Stimulated activated CD4-positive, alpha-beta T cell treated with anti-CD3 and anti-CD28 coated beads, Interleukin-15, amount 100 ng/mL, for 48 hours (primary cell): ENCODE measurements at places on chromosomes 13 and 19.
A peak's percentile ranks its signal among the peaks of the same experiment; 100 is the strongest.

DNA sequence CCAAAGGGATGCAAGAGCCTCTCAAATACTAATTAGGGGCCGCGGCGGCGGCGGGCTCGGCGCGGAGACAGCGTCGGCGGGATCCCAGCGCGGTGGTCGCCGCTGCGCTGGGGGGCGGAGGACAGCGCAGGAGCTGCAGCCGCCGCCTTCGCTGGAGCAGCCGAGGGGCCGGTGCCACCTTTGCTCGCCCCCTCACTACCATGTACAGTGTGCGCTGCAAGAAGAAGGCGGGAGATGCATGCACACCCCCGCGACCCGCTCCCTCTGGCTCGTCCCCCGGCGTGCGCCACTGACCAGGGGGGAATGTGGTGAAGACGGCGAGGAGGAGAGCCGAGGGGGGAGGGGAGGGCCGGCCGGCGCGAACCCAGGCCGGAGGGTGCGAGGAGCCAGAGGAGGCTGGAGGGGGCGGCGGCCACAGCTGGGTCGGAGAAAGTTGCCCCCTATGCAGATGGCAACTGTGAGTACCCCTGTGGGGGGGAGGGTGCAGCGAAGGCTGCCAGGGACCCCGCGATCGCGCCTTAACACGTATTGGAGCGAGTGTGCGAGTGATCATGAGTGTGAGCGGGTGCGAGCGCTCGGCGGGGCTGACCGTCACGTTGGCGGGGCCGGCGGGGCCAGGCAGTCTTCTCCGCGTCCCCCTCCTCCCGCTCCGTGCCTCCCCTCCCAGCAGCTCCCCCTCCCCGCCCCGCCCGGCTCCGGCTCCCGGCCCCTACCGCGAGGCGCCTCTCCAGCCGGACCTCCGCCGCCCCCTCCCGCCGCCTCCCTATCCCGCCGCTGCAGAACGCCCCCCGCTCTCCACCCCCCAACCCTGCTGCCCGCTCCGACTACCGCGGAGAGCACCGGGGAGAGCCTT is 808 bp downstream of the SLITRK5 start:
- no peak for DNase-seq

- no peak for DNase-seq
These were observed 278.6 kb upstream of the EDNRB start for GRCh38 chr13:78197231-78197630.

GRCh38 chr13:45269204-45269603 is 68.4 kb upstream of the KCTD4 start:
- DNase-seq = no peak

- no peak for DNase-seq
These were observed 25.8 kb downstream of the LACC1 start for GRCh38 chr13:43905435-43906031.

- no peak for DNase-seq
These were observed 90.2 kb downstream of the MAP4K1 start for GRCh38 chr19:38527466-38528136.

GRCh38 chr19:43265664-43266025 is 3.7 kb downstream of the PSG9 start:
- no peak for DNase-seq

DNA sequence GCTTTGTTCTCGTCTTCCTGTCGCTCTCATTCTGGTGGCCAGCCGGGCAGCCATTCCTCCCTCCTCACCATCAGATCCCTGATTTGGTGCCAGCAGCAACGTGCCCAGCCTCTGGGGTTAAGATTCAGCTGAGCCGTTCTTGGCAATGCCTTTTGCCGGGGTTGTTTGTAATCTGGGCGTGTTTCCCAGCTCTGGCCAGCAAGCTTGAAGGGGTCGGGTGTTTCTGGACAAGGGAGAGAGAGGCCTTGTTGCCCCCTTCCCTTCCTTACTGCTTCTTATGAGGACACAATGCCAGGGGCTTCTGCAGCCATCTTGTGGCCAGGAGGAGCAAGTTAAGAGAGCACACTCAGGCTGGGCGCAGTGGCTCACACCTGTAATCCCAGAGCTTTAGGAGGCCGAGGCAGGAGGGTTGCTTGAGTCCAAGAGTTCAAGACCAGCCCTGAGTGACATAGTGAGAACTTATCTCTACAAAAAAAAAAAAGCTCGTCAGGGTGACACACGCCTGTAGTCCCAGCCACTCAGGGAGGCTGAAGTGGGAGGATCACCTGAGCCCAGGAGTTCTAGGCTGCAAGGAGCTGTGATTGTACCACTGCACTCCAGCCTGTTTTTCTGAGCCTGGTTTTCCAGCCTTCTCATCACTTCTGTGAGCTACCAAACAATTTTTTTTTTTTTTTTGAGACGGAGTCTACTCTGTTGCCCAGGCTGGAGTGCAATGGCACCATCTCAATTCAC is 10.7 kb upstream of the CRTC1 start:
- no peak for DNase-seq

- DNase-seq = no peak
These were observed 21.5 kb upstream of the SGCG start for GRCh38 chr13:23159205-23159759.

DNA sequence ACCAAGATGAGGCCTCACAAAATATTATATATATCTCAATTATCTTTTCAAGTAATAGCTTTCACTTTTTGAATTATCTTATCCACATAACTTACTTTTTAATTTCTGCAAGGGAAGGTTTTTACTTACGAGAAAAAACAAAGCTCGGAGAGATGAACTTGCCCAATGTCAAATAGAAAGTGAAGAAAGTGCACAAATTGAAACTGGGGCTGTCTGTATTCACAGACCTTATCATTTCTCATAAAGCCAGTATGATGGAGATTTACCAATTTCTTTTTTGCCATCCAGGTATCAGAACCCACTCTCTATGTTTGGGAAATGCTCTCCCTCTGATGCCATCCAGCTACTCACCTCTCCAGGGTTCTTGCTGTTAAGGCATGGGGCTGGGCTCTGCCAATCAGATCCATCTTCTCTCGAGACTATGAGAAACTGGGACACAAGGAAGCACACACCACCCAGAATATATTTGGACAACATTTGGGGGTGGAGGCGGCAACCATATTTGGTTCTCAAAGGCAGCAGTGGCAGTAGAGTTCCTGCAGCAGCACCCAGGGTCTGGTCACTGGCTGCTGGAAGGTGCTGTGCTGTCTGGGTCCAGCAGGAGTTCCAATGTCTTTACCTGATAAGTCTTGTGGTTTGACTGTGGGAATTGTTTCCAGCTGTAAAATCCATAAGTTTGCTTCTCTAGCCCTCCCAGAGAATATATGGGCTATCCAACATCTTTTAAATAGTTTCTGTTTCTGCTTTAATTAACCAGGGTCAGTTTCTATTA is 45.8 kb upstream of the SCEL start:
- no peak for DNase-seq

DNA sequence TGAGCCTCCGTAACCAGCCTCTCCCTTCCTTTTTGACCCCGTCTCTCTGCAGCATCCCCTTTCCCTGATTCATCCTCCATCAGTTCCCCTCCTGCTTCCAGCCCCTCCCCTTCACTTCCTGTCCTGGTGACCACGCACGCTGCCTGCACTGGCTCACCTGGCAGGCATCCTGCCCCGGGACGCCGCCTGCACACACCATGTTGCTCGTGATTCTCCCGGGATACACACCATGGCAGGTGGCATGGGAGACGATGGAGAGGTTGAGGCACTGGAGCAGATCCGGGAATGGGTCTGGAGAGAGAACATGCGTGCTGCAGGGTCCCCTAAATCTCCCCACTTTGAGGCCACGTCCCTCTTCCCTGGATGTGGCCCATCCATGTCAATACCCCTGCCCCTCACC is 4.2 kb downstream of the KLK12 start:
- DNase-seq = no peak

- no peak for DNase-seq
These were observed 150.6 kb downstream of the LHFPL6 start for GRCh38 chr13:39452417-39452816.

DNA sequence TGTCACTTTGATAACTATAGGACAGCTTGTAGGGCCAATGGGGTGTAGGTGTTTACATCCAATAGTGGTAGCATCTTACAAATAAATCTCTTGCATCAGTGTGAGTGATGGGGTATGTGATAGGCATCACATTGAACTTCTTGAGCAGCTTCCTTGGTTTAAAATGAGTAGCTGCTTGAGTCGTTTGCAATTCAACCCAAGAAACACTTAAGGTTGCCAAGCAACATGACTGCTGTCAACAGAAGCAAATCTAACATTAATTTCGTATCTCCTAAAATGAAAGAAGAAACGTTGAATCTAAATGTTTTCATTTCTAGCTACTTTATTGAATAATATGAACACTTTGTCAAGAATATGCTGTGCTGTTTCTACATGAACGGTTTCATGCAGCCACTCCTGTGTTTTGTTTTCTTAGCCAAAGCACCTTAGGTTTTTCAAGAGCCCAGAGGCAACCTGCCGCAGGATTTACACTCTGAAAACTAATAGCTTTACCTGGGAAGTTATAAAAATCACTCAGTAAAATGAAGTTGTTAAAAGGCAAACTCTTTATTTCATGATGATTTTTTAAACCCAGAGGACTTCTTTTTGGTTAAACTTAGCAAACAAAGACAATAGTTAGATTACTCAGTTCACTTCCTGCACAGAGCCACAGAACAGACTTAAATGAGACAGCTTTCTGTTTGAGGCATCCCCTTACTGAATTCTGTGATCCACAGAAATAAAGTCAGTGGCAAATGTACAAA is 305.2 kb downstream of the MTUS2 start:
- no peak for DNase-seq

- DNase-seq = peak; percentile 25
These were observed 24.2 kb downstream of the RANBP3 start for GRCh38 chr19:5953680-5954213.

DNA sequence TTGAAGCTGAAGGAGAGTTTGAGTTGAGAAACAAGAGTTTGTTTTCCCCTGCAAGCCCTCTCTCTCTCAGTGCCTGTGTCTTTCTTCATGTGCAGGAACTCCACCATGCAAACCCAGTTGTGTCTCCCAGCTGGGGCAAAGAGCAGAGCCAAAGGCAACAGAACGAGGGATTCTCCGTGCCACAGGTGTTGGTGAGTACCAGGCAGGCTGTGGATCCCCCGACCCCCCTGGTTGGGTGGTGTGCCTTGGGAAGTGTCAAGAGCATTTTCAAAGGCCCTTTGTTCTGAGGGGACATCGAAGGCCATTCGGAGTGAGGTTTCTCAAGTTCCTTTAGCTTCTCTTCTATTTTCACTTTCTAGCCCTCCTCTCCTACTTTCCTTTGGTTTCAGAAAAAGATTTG is 5.6 kb downstream of the ZNF333 start:
- DNase-seq = no peak

GRCh38 chr19:13104360-13104847 is 1.7 kb upstream of the LYL1 start:
- DNase-seq = peak; percentile 40

DNA sequence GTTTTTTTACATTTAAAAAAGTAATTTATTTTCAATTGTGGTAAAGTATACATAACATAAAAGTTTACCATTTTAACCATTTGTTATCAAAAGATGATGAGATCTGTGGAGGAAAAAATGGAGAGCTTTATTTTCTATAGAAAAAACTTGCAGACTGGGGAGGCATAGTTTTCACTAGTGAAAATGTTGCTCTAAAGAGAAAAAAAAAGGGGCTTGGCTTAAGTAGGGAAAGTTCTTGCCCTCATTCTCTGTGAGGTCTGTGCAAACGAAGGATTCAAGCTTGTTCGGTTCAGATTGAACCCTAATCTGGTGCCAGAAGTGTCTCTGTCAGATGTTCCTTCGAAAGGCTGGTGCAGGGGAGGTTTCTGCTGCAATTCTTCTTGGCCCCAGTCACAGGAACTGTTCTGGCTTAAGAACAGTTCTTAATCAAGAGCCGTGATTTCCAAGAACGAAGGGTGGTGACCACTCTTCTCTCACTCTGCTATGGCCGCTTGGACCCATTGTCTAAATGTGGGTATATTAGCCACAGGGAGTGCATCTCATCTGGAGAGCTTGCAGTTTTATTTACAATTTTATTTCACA is 42.1 kb downstream of the PCCA start:
- DNase-seq = no peak

- DNase-seq = no peak
These were observed 25.9 kb upstream of the NAPA start for GRCh38 chr19:47540748-47541147.

DNA sequence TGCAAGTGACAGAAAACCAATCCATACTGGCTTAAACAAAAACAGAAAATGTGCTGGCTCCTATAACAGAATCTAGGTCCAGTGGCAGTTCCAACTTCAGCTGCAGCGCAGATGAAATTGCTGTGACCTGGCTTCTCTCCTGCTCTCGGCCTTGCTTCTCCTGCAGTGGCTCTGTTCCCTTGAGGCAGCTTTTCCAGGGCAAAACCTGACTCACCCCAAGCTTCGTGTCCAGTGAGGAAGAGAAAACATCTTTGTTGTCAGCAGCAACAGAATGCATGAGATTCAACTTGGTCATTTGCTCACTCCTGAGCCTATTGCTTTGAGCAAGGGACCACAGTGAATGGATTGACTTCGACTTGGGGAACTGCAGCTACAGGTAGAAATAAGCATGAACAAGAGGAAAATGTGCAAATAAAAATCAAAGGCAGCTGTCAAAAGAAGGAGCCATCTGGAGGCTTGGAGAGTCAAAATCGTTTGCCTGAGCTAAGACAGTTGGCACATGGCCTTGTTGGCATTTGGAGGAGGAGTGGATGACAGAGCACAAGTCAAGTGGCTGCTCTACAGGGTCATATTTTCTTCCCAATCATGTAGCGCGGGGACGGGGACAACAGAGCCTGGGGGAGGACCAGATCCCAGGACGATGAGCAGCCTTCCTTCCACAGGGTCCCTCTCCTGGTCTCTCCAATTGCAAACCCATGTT is 523.4 kb downstream of the FGF9 start:
- DNase-seq = no peak

DNA sequence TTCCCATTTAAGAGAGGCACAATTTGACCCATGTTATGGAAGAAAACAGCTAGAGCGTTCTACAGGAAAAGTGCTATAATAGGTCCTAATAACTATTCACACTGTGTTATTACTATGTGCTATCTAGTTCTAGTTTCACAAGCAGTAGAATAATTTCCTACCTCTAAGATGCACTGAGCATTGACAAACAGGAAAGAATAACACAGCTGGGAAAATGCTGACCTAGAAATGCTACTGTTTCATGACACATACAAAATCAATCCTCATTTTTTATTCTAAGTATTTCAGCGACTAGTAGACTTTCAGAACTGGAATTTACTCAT is 259.5 kb downstream of the ITGBL1 start:
- no peak for DNase-seq

DNA sequence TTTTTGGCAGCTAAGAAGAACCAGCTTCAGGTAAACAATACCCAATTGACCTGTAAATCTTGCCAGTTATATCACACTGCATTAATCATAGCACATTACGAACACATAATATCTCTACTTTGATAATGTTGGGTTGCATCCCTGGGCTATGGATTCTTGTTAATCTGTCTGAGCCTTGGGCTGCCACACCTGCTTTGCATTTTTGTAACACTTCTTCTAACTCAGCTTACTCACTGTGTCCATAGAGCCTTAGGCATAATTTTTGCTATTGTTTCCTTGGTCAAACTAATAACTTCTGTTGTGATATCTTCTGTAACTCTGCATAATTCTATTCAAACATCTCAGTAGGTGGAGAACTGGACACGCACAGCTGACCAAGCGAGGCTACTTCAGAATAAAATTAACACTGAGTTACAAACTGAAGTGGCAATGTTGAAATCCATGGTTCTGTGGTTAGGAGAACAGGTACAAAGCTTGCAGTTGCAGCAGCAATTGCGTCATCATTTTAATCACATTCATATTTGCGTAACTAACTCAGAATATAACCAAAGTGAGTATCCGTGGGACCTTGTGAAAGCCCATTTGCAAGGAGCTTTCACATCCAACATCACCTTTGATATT is 6.4 kb downstream of the ZNF350 start:
- no peak for DNase-seq
